ENCODE measurements at places on chromosomes 13 and 19.

DNA sequence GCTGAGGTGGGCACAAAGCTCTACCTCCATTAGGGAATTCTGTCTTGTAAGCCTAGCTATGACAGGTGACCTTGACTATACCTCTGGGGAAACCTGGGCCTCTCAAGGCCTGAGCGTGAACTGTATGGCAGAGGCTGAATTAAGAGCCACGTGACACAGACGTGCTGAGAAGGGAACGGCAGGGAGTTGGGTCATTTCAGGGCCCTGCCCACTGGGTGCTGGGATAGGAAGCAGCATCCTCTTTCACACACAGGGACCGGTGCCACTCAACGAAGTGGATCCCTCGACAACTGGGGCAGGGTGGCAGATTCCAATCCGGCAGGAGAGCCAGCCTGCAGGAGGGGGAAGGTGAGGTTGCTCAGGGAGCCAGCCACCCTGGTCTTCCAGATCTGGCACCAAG lies 9.2 kb downstream of the ASF1B start:
- no peak overlapping the region for H3K27ac ChIP-seq
- no peaks in the 10 kb centered on the region for H3K4me1 ChIP-seq
- peaks cover 19% of the 10 kb centered on the region for H3K36me3 ChIP-seq
- no peaks in the 10 kb centered on the region for H3K27me3 ChIP-seq

DNA sequence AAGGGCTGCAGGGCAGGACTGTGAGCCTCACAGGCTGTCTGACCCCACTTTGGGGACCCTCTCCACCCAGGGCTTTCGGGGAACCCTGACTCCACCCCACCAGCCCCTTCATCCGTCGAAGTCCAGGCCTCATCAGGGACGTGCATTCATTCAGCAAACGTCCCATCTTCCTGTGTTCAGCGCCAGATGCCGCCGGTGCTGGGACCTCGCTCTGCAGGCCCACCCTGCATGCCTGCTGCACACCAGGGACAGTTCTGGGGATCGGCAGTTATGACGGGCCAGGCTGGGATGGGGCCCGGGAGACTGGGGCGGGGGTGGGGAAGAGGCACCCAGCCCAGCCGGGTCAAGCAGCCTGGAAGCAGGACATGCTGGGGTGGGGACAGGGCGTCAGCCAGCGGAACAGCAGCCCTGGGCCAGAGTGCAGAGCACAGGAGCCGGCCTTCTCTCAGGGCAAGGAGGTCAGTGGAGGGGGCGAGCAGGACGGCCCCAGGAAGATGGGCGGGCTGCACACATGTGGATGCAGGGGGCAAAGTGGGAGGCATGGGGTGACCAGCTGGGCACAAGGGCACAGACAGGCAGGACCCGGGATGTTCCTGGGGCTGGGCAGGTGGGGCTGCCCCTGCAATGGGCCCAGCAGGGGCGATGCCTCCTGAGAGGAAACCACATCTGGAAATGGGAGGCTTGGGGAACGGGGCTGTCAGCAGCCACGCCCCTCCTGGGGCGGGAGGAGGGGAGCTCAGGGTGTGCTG lies 5.1 kb downstream of the GAMT start:
- H3K27ac ChIP-seq, result no peak overlapping the region
- peaks cover 37% of the 10 kb centered on the region for H3K4me1 ChIP-seq
- H3K27me3 ChIP-seq, result no peaks in the 10 kb centered on the region
- H3K36me3 ChIP-seq, result peaks cover 2% of the 10 kb centered on the region

- DNase-seq, result peak; percentile 90
- H3K36me3 ChIP-seq, result no peaks in the 10 kb centered on the region
- H3K4me3 ChIP-seq, result peak overlapping the region; percentile 21
Measured at GRCh38 chr13:113820813-113821651, 42.8 kb downstream of the GAS6 start.

DNA sequence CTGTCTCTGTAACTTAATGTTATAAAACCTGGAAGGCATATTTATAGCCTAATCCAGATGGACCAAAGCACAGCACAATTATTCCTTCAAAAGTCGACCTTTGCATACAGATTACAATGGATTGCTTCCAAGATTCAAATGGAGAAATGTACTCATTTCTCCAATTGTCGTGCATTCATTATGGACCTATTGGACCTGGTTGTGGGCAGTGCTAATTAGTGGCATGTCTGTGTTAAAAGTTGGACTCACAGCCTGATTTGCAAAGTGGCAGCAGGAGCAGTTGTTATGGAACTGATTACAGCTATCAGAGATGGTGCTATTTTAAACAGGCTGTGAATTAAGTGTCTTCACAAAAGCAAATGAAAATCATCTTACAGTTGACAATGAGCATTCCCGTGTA lies 1529.3 kb upstream of the SLC10A2 start:
- no peak overlapping the region for H3K27ac ChIP-seq
- no peaks in the 10 kb centered on the region for H3K4me1 ChIP-seq
- H3K27me3 ChIP-seq, result peaks cover 13% of the 10 kb centered on the region
- no peaks in the 10 kb centered on the region for H3K36me3 ChIP-seq
- H3K4me3 ChIP-seq, result no peak overlapping the region

- peaks cover 7% of the 10 kb centered on the region for H3K4me1 ChIP-seq
- no peaks in the 10 kb centered on the region for H3K27me3 ChIP-seq
- peak; percentile 44 for DNase-seq
- H3K4me3 ChIP-seq, result no peak overlapping the region
- H3K36me3 ChIP-seq, result no peaks in the 10 kb centered on the region
Measured at GRCh38 chr13:46307554-46307953, 79.5 kb downstream of the RUBCNL start.

DNA sequence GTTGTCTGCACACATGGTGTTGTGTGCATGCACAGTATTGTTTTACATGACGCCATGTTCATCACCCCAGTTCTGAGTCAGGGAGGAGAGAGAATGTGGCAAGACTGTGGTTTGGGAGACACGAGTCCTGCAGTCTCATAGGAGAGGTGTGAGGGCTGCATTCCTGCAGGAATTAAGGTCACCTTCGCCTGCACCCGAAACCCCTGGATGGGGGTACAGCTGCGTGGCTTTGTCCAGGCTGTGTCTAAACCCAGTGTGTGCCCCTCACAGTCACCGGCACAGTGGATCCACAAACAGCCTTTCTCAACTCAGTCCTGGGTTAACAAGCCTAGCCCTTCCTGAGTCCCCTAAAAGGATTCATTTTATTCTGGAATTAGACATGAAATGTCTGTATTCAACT lies 5.7 kb downstream of the ADPRHL1 start:
- no peaks in the 10 kb centered on the region for H3K36me3 ChIP-seq
- no peak overlapping the region for H3K4me3 ChIP-seq
- no peak overlapping the region for H3K27ac ChIP-seq
- no peak for DNase-seq
- peaks cover 17% of the 10 kb centered on the region for H3K4me1 ChIP-seq
- no peaks in the 10 kb centered on the region for H3K27me3 ChIP-seq

DNA sequence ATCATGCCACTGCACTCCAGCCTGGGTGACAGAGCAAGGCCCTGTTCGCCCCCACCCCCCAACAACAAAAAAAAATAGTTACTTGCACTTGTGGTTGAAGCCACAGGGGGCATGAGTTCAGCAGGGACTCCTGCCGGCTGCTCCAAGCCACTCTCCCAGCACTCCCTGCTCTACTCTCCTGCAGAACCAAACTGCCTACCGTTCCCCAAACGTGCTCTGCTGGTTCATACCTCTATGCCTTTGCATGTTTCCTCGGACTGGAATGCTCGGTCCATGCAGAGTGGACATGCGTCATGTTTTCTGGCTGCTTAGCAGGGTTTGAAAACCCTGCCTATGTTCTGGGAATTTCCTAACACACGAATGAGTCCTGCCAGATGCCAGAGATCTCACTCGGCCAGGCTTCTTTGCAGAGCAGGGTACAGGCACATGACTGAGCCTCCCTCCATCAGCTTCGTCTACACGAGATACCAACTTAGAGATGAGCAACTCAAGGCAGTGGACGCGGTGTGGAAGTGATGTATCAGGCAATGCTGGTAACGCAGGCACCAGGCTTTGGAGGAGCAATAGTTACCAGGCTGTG lies 8.5 kb upstream of the SLC25A15 start:
- H3K36me3 ChIP-seq, result no peaks in the 10 kb centered on the region
- no peak overlapping the region for H3K27ac ChIP-seq
- no peaks in the 10 kb centered on the region for H3K27me3 ChIP-seq
- DNase-seq, result peak; percentile 49

DNA sequence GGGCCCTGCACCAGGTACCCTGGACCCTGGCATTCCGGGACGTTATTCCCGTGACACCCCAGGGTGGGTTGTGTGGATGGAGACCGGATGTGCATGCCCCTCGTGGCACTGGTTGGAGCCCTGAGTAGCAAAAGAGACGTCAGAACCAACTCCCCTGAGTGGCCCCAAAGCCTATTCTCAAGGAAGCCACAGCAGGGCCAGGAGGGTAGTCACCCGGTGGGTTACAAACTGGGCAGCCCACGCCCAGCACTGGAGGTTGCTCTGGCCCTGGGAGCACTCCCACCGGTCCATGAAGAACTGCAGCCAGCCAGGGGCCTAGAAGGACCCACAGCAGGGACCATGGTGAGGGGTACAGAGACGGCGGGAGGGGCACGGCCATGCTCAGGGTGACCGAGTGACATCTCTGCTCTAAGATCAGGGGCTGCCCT lies 7.5 kb downstream of the KLF16 start:
- H3K4me1 ChIP-seq, result peaks cover 92% of the 10 kb centered on the region
- no peak for DNase-seq
- H3K27me3 ChIP-seq, result no peaks in the 10 kb centered on the region
- peak overlapping the region; percentile 80 for H3K27ac ChIP-seq
- peak overlapping the region; percentile 43 for H3K4me3 ChIP-seq

DNA sequence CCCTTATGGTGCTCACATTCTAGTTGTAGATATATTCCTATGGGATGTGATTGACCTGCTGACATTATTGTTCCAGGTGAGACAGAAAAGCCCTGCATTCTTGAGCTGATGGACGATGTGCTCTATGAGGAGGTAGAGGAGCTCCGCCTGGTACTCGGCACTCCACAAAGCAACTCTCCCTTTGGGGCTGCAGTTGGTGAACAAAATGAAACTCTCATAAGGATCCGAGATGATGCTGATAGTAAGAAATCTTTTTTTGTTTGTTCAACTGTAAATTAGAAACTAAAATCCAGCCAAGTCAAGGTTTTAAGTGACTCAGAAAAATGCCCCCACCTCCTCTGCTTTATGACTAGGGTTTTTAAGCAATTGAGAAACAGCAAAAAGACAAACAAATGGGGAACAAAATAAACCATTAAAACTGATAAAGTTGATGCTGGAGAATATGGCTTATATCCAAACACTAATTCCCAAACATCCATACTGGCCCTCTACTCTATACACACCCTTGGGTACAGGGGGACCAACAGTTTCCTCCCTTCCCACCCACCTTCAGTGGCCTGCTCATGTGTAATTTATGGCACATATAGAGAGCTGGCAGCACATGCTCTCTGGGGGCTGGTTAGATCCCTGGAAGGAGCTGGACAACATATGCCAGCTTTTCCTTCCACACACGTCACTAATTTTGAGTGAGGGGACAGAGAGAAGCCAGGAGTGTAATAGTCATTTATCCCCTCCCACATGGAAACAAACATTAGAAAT lies 139.6 kb downstream of the STOML3 start:
- H3K27me3 ChIP-seq, result no peaks in the 10 kb centered on the region
- no peak overlapping the region for H3K27ac ChIP-seq
- no peak overlapping the region for H3K4me3 ChIP-seq
- no peak for DNase-seq

- no peaks in the 10 kb centered on the region for H3K4me1 ChIP-seq
- DNase-seq, result no peak
- H3K27ac ChIP-seq, result no peak overlapping the region
- no peaks in the 10 kb centered on the region for H3K27me3 ChIP-seq
- H3K4me3 ChIP-seq, result no peak overlapping the region
- H3K36me3 ChIP-seq, result peaks cover 54% of the 10 kb centered on the region
Measured at GRCh38 chr19:5934069-5934401, 20.0 kb downstream of the CAPS start.

DNA sequence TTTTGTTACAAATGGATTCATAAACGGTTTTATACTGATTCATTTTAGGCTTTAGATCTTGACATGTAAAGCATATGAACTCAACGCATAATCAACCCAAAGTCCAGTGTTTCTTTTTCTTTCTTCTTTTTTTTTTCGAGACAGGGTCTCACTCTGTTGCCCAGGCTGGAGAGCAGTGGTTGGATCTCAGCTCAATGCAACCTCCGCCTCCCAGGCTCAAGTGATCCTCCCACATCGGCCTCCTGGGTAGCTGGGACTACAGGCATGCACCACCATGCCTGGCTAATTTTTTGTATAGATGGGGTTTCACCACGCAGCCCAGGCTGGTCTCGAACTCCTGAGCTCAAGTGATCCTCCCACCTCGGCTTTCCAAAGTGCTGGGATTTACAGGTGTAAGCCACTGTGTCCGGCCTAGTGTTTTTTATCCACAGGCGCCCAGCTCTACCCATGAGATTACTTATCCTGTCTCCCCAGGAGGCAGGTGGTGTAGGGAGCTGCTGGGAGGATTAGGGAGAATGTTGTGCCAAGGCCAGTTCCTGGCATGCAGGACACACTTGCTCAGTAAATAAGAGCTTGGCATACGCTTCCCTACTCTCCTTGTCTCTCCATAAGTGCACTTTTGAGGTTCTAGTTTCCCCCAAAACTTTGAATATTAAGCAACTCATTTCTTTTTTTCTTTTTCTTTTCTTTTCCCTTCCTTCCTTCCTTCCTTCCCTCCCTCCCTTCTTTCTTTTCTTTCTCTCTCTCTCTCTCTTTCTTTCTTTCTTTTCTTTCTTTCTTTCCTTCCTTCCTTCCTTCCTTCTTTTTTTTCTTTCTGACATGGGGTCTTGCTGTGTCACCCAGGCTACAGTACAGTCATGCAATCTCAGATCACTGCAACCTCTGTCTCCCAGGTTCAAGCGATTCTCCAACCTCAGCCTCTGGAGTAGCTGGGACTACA lies 4.8 kb upstream of the CEBPA start:
- no peak overlapping the region for H3K27ac ChIP-seq
- DNase-seq, result no peak
- no peak overlapping the region for H3K4me3 ChIP-seq
- H3K36me3 ChIP-seq, result no peaks in the 10 kb centered on the region
- H3K27me3 ChIP-seq, result peaks cover 7% of the 10 kb centered on the region
- no peaks in the 10 kb centered on the region for H3K4me1 ChIP-seq

GRCh38 chr13:93249364-93250306 lies 23.0 kb downstream of the GPC6 start:
- peaks cover 65% of the 10 kb centered on the region for H3K4me1 ChIP-seq
- DNase-seq, result peak; percentile 83
- peak overlapping the region; percentile 77 for H3K27ac ChIP-seq
- H3K36me3 ChIP-seq, result peaks cover 6% of the 10 kb centered on the region
- no peak overlapping the region for H3K4me3 ChIP-seq

DNA sequence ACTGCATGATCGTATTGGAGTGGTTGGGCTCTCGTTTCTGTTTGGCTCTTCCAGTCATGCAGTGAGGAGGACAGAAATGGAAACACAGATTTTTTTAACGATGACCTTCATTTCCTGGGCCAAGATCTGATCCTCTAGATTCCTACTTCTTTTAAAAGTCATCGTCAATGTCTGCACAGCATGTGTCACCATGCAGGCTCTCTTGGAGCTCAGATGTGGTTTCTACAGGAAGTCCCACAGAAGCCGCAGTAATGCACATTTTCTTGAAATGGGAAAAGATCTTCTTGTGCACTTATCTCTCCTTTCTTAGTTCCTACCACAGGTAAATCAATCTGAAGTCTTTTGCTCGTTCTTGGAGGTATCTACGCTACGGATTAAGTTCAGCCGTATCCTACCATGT lies 626.9 kb downstream of the EFNB2 start:
- H3K27me3 ChIP-seq, result no peaks in the 10 kb centered on the region
- no peak for DNase-seq
- no peak overlapping the region for H3K27ac ChIP-seq
- no peaks in the 10 kb centered on the region for H3K4me1 ChIP-seq

GRCh38 chr19:54480051-54480450 lies 7.0 kb upstream of the CDC42EP5 start:
- no peak for DNase-seq
- no peak overlapping the region for H3K27ac ChIP-seq
- H3K36me3 ChIP-seq, result no peaks in the 10 kb centered on the region
- H3K4me1 ChIP-seq, result no peaks in the 10 kb centered on the region
- no peak overlapping the region for H3K4me3 ChIP-seq
- no peaks in the 10 kb centered on the region for H3K27me3 ChIP-seq

GRCh38 chr13:46124531-46124966 lies 19.7 kb upstream of the CPB2 start:
- no peaks in the 10 kb centered on the region for H3K36me3 ChIP-seq
- peak overlapping the region; percentile 35 for H3K4me3 ChIP-seq

Measured in A673 (cell line).